ENCODE measurements at places on chromosomes 5 and 9.
A peak's percentile ranks its signal among the peaks of the same experiment; 100 is the strongest.

DNA sequence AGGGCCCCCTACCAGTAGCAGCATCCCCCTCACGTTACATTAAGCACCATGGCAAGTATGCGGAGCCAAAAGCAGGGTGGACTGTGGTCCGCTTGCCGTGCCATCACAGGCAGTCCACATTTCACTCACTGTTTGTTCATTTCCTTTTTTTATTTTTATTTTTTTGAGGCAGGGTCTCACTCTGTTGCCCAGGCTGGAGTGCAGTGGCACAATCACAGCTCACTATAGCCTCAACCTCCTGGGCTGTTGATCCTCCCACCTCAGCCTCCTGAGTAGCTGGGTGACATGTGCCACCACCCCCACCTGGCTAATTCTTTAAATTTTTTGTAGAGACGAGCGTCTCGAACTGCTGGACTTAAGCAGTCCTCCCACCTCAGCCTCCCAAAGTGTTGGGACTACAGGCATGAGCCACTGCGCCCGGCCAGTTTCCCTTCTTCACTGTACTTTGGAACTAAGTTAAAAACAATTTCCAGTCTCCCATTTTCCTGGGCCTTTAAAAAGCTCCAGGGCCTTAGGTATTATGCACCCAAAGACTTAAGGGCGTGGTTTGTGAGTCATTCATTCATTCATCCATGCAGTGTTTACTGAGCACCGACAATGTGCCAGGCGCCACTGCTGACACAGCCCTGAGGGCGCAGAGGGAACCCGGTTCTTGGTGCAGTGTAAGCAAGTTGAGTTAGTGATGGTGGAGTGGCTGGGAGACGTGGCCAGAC is 19.9 kb downstream of the PRRX2 start:
- no peak for DNase-seq

DNA sequence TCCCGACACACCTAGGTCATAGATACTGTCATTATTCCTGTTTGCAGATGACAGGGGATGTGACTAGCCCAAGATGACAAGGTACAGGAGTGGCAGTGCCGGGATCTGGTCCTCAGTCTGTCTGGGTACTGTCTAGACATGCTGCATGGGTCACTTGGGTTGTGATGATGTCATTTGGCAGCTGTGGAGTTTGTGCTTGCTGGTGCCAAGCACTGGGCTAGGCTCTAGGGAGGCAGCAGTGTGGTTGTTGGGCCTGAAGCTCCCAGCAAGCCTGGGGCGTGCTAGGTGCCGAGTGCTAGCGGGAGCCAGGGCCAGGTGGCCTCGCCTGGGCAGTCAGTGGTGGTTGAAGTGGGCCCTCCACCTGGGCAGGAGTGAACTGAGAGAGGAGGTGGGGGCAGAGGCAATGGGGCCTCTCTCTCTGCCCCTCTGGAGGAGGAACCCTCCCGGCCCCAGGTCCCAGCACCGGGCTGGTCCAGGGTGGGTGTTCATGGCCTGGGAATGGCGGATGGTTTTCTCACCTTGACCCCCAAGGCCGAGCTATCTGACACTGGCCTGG is 8.8 kb upstream of the ASB6 start:
- DNase-seq, result no peak

DNA sequence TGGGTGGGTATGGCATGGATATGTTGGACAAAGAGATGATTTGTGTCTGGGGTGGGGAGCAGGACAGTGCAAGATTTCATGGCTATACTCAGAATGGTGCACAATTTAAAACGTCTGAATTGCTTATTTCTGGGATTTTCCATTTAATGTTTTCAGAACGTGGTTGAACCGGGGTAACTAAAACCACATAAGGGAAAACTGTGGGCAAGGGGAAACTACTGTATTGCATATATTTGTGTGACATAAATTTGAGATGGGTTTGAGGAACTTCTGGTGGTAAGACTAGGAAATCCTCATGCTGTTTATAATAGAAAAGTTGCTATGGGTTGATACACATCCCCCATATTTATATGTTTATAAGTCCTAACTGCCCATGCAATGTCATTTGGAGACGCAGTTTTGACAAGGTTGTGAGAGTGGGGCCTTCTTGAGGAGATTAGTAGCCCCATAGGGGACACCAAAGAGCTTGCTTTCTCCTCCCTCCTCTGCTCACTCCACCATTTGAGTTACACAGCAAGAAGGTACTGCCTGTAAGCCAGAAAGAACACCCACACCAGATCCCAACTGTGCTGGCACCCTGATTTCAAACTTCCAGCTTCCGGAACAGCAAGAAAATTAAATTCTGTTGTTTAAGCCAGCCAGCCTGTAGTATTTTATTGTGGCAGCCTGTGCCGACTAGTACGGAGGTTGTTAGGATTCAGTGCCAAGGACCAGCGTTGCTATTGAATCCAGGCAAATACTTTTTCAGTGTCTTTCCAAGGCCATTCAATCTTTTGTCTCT is 2118.9 kb downstream of the MAT2B start:
- no peak for DNase-seq

DNA sequence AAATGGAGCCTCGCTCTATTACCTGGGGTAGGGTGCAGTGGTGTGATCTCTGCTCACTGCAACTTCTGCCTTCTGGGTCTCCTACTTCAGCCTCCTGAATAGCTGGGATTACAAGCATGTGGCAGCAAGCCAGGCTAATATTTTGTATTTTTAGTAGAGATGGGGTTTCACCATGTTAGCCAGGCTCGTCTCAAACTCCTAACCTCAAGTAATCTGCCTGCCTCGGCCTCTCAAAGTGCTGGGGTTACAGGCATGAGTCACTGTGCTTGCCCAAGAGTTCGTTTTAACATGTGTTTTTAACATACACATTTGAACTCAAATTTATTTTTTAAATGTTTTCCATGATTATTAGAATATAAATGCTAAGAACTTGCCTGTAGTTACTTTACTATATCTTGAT is 34.2 kb downstream of the MARCHF6 start:
- DNase-seq, result no peak

- no peak for DNase-seq
Observed at GRCh38 chr9:110592044-110592830, 12.7 kb upstream of the SVEP1 start.

GRCh38 chr9:34139477-34140146 is 13.1 kb upstream of the DCAF12 start:
- no peak for DNase-seq

GRCh38 chr9:6106711-6107339 is 91.4 kb upstream of the RANBP6 start:
- DNase-seq, result no peak

GRCh38 chr9:107480386-107480789 is 9.2 kb downstream of the KLF4 start:
- DNase-seq, result no peak

GRCh38 chr5:131994533-131995226 is 16.8 kb downstream of the ACSL6 start:
- no peak for DNase-seq

GRCh38 chr5:72408603-72409002 is 88.4 kb downstream of the PTCD2 start:
- no peak for DNase-seq

DNA sequence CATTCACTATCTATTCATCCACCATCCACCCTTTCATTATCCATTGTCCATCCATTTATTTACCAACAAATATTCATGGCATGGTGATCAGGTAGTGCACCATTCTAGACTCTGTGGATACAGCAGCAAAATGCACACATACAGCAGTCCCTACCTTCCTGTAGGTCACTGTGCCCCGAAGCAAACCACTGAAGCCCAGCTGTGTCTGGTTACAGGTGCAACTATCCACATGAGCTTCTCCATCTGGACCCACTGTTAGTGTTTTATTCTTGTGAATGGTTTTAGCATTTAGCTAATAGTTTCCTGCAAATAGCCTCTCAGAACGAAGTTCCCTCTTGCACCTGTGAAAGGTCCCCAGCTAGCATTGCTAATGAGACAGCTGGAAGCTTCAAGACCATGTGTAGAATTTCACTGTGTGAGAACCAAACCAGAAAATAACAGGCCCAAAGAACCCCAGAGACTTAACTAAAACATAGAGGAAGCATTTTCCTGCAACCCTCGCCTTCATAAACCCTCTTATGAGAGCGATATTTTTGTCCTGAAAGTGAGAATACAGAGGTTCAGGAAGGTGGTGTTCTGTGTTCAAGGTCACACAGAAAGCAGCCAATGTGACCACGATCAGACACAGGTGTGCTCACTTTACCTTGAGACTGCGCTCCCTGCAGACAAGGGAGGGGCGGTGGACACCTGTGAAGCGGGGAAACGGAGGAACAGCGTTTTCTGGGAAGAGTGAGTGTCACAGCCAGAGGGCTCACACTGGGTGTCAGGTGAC is 18.5 kb downstream of the PAEP start:
- DNase-seq, result no peak

GRCh38 chr5:109468288-109468676 is 58.5 kb upstream of the PJA2 start:
- no peak for DNase-seq

- no peak for DNase-seq
Observed at GRCh38 chr9:98364086-98364485, 108.6 kb upstream of the TBC1D2 start.

DNA sequence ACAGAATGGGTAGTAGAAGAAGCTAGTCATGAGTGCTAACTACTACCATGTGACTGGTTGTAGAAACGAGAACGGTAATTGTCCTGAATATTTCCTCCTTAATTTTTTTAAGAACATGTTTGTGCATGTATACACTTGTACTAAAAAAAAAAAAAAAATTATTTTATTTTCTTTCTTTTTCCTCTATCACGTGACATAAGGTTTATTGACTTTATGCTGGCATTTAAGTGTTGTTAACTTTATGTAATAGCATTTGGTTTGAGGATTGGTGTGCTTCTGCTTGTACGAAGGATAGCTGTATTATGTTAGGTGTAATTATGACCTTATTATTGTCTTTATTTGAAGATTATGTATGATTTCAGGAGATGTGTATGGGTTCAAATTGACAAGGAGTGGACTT is 349.1 kb upstream of the PTPRD start:
- DNase-seq, result no peak

- DNase-seq, result no peak
Observed at GRCh38 chr9:97601228-97601898, 31.8 kb downstream of the TSTD2 start.

DNA sequence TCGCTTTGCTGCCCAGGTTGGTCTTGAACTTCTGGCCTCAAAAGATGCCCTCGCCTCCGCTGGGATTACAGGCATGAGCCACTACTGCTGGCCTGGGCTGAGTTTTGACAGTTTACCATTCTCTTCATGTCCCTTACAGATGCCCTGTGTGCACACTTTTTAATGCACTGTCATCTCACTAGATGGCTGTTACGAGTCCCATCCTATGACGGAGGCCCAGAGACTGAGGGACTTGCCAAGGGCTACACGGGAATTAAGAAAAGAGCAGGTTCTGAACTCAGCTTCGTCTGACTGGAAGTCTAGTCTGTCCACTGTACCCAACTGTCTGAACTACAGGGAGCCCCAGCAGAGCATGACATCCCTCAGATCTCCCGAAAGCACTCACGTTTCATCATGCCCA is 63.9 kb downstream of the ARHGEF37 start:
- DNase-seq, result no peak

DNA sequence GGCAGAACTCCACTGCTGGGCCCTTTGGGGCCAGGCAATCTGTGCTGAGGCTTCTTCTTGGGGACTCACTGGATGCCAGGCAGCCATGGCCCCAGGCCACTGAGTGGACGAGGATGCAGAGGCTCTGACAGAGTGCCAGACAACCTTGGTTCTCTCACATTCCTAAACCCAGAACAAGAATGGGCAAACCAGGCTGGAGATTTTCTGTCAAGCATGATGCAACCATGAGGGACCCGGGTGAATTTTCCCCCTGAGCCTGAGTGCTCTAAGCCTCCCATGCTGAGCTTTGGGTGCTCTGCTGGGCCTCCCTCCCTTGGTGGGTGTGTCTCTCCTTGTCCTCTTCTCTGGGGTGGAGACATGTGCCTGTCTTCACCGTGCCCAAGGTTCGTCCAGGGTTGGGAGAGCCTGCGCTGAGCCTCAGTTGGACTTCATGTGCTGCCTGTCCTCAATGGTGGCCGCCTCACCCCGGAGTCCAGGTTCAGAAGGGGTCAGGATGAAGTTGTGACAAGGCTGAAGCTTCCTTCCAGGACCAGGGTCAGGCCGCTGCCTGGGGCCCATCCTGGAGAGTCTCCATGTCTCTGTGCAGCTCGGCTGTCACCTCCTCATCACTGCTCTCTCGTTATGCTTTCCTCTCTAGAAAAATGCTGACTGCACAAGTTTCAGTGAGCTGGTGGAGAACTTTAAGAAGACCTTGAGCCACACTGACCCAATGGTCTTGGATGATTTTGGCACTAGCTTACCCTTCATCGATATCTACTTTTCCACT is 24.1 kb downstream of the PITX1 start:
- no peak for DNase-seq

DNA sequence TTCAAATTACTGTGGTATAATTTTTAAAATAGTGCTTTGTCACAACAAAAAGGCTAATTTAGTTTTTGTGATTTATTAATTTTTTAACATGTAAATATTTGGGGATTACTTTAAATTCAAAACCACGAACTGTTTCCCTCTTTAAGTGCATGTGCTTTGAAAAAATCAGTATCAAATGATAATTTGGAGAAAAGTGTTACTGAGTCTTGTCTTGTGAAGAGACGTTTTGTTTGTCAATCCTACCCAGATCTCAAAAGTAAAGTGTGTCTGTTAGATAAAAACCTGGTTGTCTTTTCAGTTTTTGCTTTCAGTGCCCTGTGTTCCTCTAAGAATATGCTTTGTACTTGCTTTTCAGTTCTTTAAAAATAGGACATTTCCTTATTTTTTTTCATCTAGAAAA is 7.7 kb downstream of the ZSWIM6 start:
- no peak for DNase-seq

- no peak for DNase-seq
Observed at GRCh38 chr5:98627121-98627520, 146.3 kb upstream of the RGMB start.

DNA sequence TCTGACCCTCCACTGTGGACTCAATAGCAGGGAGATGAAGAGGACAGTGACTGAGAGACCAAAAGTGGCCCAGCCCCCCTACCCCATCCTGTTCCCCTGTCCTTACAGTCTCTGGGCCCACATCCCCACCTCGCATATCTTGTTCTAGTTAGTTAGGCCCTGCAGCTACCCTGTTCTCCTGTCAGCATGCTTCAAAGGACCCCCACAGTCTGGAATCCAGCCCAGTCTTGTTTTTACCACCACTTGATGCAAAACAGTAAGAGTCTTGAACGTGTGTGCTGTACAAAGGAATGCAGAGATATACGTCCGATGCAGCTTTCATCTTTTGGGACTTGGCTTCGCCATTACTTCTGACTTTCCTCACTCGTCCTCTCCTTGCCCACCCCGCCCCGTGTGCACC is 12.2 kb upstream of the POMT1 start:
- DNase-seq, result no peak

GRCh38 chr9:81906671-81907070 is 21.6 kb upstream of the SPATA31D4 start:
- no peak for DNase-seq

DNA sequence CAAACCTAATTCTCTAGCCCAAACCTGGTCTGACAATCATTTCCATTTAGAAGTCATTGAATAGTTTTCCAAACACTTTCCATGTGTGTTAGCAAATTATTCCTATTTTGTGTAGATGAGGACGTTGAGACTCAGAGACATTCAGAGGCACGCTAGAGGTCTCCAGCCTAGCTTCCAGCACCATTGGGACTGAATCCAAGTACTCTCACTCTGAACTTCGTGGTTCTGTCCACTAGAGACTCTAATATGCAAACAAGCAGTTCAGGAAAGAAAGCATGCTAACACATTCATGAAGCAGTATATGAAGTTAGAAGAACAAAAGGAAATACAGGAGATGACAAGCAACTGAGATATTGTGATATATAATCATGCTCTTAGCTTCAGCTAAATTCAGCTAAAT is 354.8 kb downstream of the NTRK2 start:
- no peak for DNase-seq

- DNase-seq, result peak; percentile 55
Observed at GRCh38 chr9:137550231-137550621, at the start of gene PNPLA7. Gene PNPLA7, minus strand, starts transcription at chr9:137550402. Its CDS starts 205 bp downstream, at chr9:137550197.
